ENCODE measurements at places on chromosomes 6 and 20. TPM values are rescaled to one million over a fixed set of nuclear protein-coding genes. Genes with fewer than 3 reads are reported as not detected.

DNA sequence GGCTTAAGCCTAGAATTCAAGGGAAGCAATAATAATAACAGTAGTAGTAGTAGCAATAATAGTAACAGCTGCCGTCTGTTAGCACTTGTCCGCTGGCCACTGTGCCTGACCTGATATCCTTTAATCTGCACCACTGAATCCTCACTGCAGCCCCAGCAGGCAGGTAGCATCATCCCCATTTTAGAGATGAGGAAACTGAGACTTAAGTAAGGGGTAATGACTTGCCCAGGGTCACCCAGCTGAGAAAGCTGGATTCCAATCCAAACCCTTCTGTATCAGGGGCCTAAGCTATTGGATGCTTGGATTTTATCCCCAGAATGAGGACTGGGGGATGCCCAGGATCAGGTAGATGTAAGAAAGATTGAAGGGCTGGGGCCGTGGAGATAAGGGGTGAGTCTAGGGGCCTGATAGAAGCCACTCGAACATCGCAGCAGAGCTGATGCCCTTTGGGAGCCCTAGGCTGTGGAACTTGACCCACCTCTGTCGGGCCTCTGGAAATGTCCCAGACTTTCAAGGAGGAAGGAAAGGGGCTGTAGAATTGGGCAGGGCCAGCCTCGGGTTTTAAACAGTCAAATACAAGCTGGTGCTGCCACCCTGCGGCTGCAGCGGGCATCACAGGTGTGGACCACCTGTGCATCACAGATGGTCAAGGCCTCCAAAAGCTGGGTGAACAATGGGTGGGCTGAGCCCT is 102.1 kb upstream of the MYL9 start:
- peak; percentile 56 for DNase-seq

GRCh38 chr6:150252714-150253444 is 110.0 kb downstream of the PPP1R14C start:
- peak; percentile 32 for DNase-seq

DNA sequence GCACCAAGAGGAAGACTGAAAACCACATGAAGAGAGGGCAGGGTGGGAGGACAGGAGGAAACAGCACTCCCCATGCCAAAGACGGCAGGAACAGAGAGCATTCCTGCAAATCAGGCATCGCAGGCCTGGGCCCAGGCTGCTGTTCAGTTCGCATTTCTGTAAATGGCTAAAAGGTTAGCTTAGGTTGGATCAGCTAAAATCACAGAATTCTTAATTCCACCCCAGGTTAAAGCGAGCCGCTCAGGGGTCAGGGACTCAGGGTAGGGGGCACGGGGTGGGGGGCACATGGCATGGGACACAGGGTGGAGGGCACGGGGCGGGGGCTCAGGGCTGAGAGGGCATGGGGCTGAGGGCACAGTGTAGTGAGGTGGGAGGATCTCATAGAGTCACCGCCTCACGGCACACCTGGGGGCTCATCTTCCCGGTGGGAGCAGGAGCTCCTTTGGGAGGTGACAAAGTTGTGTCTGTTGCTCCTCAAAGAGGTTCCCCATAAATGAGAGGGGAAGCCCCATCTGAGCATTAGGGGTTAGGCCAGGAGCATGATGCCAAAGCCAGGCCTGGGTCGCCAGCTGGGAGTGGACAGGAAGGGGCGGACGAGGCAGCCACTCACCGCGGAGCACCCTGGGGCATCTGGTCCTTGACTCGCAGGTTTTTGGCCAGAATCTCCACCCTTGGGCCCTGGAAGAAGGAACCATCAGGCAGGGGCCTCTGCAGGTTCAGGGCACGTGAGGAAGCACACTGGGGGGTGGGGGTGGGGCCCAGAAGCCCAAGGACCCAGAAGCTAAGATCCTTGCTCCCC is 200.7 kb downstream of the PREX1 start:
- DNase-seq, result no peak

TRDN gene
- 355 TPM for total RNA-seq

KCNK16 gene
- total RNA-seq, result not detected

KIF25 gene
- 0.39 TPM for total RNA-seq

CCM2L gene
- total RNA-seq, result 8.9 TPM
